ENCODE measurements at places on chromosomes 6 and 20.

DNA sequence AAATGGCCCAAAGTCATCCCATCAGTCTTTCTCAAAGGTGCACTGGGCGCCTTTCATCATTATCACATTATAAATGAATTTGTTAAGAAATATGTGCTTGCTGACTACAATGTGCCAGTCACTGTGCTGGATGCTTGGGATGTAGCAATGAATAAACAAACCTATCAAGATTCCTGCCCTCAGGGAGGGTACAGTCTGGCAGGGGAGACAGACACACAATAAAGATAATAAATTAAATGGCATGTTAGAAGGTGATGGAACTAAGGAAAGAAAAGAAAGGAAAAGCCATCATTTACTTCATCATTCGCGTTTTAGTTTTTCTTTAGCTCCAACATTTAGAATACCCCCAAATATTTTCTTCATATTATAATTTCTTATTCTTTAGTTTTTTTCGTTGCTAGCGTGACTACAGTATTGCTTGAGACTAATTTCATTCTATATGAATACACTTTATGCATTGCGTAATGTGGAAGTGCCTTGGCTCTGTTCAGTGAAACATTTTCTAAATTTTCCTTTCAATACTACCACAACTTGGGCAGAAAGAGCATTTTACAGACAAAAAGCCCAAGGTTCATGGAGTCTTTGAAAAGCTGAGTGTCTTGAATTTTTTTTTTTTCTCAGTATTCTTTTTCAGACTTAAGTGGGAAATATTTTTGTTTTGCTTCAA, 48.7 kb upstream of the CITED2 start:
- peaks cover 34% of the 10 kb centered on the region for H3K27me3 ChIP-seq
- DNase-seq = no peak
- no peak overlapping the region for H3K4me3 ChIP-seq
- H3K4me1 ChIP-seq = no peaks in the 10 kb centered on the region

DNA sequence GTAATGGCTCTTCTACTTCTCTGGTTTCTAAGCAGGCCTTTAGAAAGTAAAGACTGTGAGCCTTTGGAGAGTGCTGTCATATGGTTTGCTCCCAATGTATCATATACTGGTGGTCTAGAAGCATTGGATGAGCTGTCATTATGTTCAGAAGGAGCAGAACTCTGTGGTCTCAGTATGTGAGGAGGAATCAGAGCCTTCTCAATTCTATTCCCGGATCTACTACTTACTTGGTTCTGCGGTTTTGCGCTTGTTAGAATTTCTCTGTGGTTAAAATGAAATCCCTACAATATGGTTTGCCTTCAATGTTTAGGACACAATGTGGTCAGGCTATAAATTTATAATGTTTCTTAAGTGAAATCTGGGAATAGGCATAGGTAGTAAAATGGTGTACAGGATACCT, 64.6 kb downstream of the RWDD2A start:
- DNase-seq = no peak
- no peaks in the 10 kb centered on the region for H3K36me3 ChIP-seq
- no peak overlapping the region for H3K4me3 ChIP-seq

GRCh38 chr20:49904440-49905214, 10.7 kb downstream of the SPATA2 start:
- H3K4me1 ChIP-seq = no peaks in the 10 kb centered on the region
- peaks cover 21% of the 10 kb centered on the region for H3K36me3 ChIP-seq
- no peak overlapping the region for H3K27ac ChIP-seq
- no peaks in the 10 kb centered on the region for H3K27me3 ChIP-seq
- H3K4me3 ChIP-seq = no peak overlapping the region

DNA sequence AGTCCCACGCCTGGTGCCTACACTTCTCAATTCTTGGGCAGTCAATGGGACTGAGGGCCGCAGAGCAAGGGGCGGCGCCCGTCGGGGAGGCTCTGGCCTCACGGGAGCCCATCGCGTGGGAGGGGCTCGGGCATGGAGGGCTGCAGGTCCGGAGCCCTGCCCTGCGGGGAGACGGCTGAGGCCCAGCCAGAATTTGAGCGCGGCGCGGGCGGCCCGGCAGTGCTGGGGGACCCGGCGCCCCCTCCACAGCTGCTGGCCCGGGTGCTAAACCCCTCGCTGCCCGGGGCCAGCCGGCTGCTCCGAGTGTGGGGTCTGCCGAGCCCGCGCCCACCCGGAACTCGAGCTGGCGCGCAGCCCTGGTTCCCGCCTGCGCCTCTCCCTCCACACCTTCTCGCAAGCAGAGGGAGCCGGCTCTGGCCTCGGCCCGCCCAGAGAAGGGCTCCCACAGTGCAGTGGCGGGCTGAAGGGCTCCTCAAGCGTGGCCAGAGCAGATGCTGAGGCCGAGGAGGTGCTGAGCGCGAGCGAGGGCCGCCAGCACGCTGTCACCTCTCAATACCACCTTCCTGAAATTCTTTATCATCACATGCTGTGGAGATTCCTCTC, 58.5 kb downstream of the BAK1 start:
- H3K36me3 ChIP-seq = no peaks in the 10 kb centered on the region
- H3K27me3 ChIP-seq = no peaks in the 10 kb centered on the region
- DNase-seq = no peak

DNA sequence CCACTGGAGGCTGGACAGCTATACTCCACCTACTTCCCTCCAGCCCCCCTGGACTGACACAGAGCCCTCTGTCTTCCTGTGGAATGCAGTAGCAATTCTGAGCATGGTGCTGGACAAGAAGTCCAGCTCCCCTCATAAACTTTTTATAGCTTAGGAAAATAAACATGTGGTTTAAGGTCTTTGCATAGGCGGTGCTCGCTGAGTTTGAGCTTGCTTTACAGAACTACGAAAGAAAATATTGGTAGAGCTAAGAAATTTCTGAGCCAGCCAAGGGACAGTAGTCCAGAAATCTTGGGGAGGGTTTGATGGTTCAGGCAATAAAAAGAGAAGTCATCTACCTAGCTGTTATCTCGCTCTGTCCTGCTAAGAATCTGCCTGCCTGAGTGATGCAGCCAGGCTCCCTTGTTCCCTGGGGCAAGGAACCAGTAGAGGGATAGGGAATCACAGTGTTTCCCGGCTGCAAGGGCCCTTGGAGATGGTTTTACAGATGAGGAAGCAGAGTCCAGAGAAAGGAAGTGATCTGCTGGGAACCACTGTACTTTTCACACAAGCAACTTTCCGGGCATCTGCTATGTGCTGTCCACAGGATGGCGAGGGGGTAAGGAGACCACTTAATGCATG, 343.4 kb downstream of the CDC5L start:
- no peaks in the 10 kb centered on the region for H3K36me3 ChIP-seq
- H3K4me3 ChIP-seq = no peak overlapping the region
- no peaks in the 10 kb centered on the region for H3K27me3 ChIP-seq
- no peak for DNase-seq

- peaks cover 2% of the 10 kb centered on the region for H3K4me1 ChIP-seq
- no peaks in the 10 kb centered on the region for H3K36me3 ChIP-seq
- H3K27ac ChIP-seq = no peak overlapping the region
Observed at GRCh38 chr6:116218172-116218633, 35.7 kb downstream of the TSPYL4 start.
